Occipital lobe (tissue), 3 donors: ENCODE measurements at places on chromosomes 11 and 22. TPM values are rescaled to one million over a fixed set of nuclear protein-coding genes. Genes with fewer than 3 reads are reported as not detected.

IGHMBP2 gene
- total RNA-seq, result 8.1 TPM

OVCH2 gene
- total RNA-seq, result not detected

OR5P2 gene
- total RNA-seq, result not detected

TRIM44 gene
- total RNA-seq, result 16.8 TPM

NXPE2 gene
- total RNA-seq, result 0.78 TPM

CHADL gene
- 2.8 TPM for total RNA-seq

SYCE3 gene
- not detected for total RNA-seq

SEZ6L gene
- total RNA-seq, result 91.7 TPM

MB gene
- not detected for total RNA-seq

MED15 gene
- 11.9 TPM for total RNA-seq

HOATZ gene
- not detected for total RNA-seq

ZBED4 gene
- 24.2 TPM for total RNA-seq

PPM1F gene
- total RNA-seq, result 22.6 TPM

BIK gene
- total RNA-seq, result not detected

ZFTA gene
- 90.3 TPM for total RNA-seq

OR56B1 gene
- total RNA-seq, result not detected

TPH1 gene
- 0.47 TPM for total RNA-seq

TMEM179B gene
- 20.9 TPM for total RNA-seq

BATF2 gene
- total RNA-seq, result not detected

OR6T1 gene
- not detected for total RNA-seq

BSCL2 gene
- 133 TPM for total RNA-seq

DTX4 gene
- total RNA-seq, result 43.7 TPM

MEN1 gene
- 17.2 TPM for total RNA-seq

PHF21B gene
- total RNA-seq, result 8.1 TPM

JAM3 gene
- 41.8 TPM for total RNA-seq

HEPHL1 gene
- not detected for total RNA-seq

PNPLA3 gene
- 12.8 TPM for total RNA-seq

SDF2L1 gene
- total RNA-seq, result 4.7 TPM

TESMIN gene
- 0.94 TPM for total RNA-seq

GSTP1 gene
- 200 TPM for total RNA-seq

OR4D5 gene
- not detected for total RNA-seq

ARHGAP8 gene
- 1.4 TPM for total RNA-seq

UPK3A gene
- total RNA-seq, result not detected

OR10A2 gene
- not detected for total RNA-seq

OR4C6 gene
- not detected for total RNA-seq
